ENCODE measurements at places on chromosomes 2 and 18.

DNA sequence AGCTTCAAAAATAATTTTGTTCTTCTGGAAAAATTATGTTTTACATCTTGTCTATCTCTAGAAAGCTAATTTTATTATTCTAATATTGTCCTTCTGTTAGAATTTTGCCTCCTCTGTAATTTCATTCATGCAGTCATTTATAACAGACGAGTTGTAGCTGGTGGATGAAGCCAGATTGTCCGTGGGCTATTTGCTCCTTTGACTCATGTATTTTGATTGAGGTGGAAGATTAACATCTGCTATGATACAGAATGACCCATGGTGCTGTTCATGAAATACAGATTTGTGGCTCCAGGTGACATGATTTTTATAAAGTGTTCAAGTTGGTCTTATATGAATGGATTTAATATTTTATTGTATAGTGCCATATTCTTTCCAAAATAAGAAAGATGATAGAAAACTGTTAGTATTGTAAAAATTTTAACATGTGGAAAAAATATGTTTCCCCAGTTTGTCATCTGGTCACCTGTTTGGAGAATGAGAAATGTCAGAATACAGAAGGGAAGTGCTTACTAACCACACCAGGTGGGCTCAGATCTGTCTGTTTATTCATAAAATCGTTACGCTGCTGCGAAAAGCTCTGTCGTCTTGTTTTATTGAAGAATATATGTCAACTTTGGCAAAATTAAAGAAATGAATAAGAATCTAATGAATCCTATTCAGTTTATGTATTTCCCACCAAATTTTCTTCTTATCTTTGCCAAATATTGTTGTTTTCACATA is 20.4 kb upstream of the L3MBTL4 start:
- DNase-seq, result no peak

- no peak for DNase-seq
These were observed 1.7 kb downstream of the DNPEP start for GRCh38 chr2:219385958-219386520.

GRCh38 chr18:38241736-38242135 is 676.1 kb upstream of the CELF4 start:
- DNase-seq, result no peak

DNA sequence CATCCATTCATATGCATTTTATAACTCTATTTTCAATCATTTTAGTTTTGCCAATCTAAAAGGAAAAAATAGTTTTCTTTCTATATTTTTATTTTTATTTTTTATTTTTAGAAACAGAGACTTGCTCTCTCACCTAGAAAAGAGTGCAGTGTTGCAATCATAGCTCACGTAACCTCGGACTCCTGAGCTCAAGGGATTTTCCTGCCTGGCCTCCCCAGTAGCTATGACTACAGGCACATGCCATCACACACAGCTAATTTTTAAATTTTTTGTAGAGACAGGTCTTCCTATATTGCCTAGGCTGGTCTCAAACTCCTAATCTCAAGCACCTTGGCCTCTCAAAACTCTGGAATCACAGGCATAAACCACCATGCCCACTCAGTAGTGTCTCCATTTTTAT is 125.5 kb upstream of the XIRP2 start:
- no peak for DNase-seq

DNA sequence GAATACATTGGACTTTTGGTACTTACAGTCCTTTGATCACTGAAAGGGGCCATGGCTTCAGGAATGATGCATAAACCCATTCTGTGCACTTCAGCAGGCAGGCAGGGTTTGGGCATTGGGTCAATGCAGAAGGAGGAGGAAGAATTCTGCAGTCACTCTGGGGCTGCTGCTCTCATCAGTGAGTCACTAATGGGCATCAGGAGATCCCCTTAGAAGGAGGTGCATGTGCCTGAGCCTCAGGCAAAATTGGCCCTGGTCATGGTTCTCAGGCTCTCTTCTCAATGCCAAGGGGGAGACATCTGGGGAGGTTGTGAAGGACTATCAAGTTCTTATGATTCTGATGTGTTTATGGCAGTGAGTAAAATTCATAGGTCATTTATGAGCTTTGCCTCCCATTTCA is 52.0 kb upstream of the TNP1 start:
- DNase-seq, result no peak

- no peak for DNase-seq
These were observed 75.3 kb downstream of the RTP5 start for GRCh38 chr2:241944821-241945220.

DNA sequence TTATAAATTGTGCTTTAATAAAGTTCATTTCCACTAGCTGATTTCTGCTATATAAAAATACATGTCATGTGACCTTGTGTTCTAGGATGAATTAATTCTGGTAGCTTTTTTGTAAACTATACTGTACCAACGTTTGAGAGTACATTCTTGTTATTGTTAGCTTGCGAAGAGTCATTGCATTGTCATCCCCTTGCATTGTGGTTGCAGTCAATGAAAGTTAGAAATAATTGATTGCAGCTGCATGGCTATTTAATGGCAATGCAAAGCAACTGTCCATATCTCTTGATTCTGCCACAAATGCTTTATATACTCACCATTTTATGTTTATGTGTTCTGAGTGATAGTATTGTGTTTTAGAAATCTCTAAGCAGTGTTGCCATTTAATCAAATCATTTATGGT is 91.6 kb downstream of the ZNF407 start:
- no peak for DNase-seq

GRCh38 chr2:18514526-18515461 is 45.7 kb downstream of the RDH14 start:
- DNase-seq, result no peak

DNA sequence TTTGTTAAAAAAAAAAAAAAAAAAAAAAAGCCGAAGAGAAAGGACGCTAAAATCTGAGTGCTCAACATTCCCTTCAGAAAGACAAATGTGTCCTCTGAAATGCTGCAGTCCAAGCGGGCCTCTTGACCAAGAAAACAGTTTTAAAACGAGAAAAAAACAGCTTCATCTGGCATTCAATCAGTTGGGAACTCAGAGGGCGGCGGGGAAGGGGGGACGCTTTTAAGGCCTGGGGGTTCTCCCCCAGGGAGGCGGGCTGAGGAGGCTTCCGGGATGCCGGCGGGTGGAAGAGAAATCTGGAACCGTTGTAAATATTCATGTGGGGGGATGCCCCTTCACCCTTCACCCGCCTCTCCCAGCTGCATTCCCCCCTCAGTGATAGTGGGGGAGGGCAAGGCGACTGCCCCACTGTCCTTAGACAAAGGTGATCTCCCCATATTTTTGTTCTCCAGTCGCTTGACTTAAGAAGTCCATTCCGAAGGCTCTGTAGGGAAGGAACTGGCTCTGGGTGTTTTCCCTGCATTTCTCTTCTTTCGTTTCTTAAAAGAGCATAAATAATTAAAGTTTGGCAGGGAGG is 3.3 kb upstream of the HOXD11 start:
- DNase-seq, result no peak

DNA sequence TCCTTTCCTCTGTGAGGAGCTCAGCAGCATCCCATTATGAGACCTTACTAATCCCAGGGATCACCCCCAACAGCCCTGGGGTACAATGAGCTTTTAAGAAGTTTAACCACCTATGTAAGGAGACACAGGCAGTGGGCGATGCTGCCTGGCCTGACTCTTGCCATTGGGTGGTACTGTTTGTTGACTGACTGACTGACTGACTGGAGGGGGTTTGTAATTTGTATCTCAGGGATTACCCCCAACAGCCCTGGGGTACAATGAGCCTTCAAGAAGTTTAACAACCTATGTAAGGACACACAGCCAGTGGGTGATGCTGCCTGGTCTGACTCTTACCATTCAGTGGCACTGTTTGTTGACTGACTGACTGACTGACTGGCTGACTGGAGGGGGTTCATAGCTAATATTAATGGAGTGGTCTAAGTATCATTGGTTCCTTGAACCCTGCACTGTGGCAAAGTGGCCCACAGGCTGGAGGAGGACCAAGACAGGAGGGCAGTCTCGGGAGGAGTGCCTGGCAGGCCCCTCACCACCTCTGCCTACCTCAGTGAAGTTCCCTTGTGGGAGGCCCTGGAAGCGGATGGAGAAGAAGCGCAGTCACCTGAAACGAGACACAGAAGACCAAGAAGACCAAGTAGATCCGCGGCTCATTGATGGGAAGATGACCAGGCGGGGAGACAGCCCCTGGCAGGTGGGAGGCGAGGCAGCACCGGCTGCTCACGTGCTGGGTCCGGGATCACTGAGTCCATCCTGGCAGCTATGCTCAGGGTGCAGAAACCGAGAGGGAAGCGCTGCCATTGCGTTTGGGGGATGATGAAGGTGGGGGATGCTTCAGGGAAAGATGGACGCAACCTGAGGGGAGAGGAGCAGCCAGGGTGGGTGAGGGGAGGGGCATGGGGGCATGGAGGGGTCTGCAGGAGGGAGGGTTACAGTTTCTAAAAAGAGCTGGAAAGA is 7.6 kb downstream of the PROC start:
- DNase-seq, result no peak

DNA sequence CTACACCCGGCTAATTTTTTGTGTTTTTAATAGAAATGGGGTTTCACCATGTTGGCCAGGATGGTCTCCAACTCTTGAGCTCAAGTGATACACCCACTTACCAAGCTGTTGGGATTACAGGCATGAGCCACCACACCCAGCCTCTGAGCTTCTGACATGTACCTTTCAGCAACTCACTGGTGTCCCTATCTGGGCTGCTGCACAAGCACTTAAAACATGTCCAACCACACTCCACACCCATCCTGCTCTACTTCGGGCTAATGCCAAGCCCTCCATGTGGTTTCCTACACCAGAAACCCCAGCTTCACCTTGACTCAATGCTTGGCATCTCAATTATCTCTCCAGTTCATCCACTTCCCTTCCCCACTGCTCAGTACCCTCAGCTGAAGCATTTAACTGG is 22.4 kb upstream of the ARMC9 start:
- no peak for DNase-seq

DNA sequence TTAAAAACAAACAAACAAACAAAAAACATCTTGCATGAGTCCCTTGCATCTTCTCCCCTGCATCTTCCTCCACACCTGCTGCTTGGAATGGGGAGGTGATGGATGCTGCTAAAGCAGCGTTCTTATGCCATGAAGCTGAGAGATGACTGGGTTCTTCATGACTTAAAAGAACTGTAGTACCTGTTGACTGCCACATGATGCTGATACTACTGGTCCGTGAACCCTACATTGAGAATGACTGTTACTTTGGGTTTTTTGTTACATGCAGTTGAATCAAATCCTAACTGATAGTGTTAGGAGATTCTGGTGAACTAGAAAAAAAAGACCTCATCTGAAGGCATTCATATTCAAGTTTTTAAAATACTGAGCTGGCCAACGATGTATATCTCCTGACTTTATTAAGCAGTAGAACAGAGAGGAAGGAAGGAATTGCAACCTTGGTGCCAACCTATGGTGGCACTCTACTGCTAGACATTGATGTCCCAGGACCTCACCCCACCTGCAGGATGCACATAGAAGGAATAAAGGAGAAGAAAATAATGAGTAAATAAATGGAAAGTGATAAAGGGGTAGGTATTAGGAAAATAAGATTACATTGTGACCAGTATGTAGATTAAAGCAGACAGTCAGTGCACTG is 63.2 kb upstream of the SPAG16 start:
- no peak for DNase-seq

- no peak for DNase-seq
These were observed 48.7 kb downstream of the FMNL2 start for GRCh38 chr2:152383702-152384101.

DNA sequence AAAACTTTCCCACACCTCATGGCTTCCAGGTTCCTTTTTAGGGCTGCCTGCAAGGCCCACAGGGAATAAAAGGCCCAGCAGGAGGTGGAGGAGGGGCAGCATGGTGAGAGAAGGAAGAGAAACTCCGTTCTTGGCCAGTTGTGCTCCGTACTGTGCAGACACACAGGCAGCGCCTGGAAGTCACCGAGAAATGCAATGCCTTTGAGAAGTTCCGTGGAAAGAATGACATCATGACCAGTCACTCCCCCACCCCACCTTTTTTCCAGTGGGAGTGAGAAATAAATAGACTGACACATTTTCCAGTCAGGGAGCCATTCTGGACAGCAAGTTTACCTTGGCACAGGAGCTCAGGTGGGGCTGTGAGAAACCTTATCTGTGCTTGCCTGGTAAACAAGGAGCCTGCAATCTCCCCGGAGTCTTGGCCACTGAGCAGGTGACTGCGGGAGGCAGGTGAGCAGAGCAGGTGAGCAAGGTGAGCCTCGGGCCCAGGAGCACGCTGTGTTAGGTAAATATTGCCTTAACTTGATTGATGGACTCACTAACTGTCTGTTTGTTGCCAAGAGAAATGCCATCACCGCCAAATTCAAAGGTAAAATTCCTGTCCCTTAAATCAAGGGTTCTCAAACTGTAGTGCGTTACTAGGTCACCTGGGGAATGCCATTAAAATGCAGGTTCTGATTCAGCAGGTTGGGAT is 13.5 kb upstream of the LBH start:
- no peak for DNase-seq

GRCh38 chr18:49376046-49376445 is 84.4 kb downstream of the DYM start:
- DNase-seq, result no peak

GRCh38 chr2:127195140-127196074 is 24.7 kb downstream of the CYP27C1 start:
- no peak for DNase-seq

GRCh38 chr2:99648178-99648844 is 158.5 kb upstream of the REV1 start:
- DNase-seq, result no peak
